ENCODE measurements at places on chromosomes 5 and 9.

DNA sequence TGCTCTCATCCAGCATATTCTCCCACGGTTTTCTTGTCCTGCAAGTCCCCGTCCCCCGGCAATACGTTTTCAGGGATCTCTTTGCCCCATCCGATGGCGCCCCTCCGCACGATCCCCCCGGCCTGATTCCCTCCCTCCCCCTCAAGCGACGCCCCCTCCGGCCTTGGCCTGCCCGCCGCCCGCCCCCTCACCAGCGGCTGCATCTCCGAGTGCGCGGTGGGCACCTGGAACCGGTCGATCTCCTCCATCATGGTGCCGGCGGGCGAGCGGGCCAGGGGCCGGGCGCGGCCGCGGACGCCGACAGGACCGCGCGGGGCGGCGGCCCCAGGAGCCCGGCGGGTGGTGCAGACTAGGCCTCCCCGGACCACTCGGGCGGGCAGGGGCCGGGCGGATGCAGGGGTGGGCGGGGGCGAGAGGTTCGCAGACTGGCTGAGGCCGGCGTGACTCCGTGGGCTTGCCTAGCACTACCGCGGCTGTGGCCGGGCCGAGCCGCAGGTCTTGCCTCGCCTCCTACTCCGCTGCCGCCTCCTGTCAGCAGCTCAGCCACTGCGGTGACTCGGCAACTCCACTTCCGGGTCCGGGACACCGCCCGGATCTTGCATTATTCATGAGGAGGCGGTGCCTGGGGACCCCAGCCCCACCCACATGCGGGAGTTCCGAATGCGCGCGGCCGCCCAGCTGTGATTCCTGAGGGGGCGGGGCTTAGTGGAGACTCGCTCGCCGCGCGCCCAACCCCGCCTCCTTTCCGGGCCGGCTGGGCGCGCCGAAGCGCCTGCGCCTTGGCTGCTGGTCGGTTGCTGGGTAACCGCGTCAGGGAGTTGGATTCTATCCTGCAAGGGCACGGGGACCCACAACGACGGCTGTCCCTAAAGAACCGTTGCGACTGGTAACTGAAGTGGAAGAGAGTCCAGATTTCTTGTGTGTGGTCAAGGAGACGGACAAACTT is at the start of the genes DNAI1 and FAM219A:
Gene DNAI1, plus strand, starts transcription at position 793 of the 946 bp plus-strand sequence. CDS start 201 bp downstream, outside the sequence.
Gene FAM219A, minus strand, starts transcription at position 558 of the 946 bp plus-strand sequence. Its CDS starts 307 bp downstream, at position 251.
- DNase-seq = peak; percentile 99

DNA sequence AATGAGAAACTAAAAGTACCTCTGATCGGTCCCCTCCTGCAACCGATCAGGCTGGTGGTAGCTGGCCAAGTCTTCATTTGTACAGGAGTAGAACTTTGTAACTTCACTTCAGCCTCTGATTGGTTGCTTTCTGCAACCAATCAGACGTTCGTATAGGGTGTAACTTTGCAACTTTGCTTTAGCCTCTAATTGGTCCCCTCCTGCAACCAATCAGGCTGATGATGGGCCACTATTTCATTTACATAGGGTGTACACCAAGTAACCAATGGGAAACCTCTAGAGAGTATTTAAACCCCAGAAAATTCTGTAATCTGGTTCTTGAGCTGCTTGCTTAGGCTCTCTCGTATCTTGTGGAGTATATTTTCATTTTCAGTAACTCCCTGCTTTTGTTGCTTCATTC is 445.5 kb downstream of the MED10 start:
- no peak for DNase-seq

DNA sequence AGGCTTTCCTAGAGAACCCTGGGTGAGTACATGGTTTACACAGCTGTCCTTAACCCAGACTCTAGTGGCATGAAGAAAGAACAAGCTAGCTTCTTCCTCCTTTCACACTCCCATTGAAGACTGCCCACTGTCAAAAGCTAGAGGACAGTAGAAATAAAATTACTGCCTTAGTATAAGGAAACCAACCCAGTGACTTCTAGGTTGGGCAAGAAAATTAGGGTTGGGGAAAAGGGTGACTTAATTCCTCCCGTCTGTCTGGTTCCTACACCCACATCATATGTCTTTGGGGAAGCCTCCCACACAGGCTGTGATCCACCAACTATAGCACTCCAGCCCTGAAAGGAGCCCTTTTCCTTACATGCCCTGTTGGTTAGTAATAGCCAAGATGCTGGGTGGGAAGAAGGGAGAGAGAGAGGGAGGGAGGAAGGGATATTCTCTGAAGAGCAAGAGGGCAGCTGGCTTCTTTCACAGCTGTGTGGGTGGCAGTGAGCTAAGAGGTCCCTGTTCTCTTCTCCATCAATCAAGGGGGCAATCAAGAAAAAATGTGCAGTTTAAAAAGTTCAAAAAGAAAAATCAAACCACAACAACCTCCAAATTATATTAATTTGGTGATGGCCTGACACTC is 21.7 kb downstream of the HBEGF start:
- no peak for DNase-seq

- no peak for DNase-seq
Observed at GRCh38 chr5:123351240-123351639, 72.0 kb downstream of the CEP120 start.

DNA sequence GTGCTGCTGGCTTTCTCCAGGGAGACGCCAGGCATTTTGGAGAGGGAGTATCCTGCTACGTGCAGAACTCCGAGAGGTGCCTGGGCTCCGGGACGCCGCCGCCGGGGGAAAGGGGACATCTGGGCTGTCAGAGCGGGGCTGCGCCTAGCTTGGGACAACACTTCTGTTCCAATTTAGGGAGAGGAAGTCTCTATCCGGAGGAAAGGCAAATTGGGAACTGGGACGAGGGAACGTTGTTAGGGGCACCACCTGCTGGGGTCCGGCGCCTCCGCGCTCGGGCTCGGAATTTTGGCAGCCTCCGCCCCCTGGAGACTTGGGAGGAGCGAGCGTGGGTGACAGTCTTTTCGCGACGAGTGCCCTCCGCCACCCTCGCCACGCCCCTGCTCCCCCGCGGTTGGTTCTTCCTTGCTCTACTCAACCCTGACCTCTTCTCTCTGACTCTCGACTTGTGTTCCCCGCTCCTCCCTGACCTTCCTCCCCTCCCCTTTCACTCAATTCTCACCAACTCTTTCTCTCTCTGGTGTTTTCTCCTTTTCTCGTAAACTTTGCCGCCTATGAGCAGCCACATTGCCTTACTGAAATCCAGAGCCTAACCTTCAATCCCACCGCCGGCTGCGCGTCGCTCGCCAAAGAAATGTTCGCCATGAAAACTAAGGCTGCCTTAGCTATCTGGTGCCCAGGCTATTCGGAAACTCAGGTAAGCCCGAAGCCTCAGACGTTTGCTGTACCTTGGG is 1.6 kb downstream of the TSLP start:
- DNase-seq = no peak

DNA sequence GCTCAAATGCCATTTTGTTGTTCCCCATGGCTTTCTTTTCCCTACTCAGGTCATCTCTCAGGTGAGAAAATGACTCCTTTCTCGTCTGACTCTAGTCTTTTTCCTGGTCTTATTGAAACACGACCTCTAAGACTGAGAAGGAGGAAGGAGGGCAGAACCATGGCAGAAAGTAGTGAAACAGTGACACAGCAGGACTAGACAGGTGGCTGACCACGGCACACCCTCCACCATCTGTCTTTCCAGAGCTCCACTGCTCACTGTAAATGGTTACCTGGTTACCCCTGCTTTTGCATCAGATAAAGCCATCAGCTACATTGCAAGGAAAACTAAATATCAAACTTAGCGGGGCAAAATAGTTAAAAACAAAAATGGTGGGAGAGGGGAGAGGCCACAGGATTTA is 30.9 kb downstream of the NR4A3 start:
- DNase-seq = no peak

DNA sequence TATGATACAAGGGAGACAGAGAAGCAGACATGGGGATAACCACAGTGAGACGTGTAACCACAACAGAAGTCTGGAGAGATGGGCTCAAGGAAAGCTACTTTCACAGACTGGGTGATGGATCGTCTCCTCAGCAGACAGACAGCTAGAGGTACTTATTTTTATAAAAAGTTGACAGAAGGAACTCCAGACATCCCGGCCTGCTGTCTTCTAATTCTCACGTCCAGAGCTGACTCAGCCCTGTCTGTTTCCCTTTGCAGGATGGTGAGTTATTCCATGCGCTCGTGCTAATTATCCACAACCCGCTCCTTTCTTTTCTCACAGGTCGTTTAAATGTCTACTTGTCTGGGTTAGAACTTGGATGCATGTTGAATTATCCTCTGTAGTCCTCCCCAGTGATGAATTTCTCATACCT is 304.5 kb downstream of the CWC27 start:
- DNase-seq = no peak

DNA sequence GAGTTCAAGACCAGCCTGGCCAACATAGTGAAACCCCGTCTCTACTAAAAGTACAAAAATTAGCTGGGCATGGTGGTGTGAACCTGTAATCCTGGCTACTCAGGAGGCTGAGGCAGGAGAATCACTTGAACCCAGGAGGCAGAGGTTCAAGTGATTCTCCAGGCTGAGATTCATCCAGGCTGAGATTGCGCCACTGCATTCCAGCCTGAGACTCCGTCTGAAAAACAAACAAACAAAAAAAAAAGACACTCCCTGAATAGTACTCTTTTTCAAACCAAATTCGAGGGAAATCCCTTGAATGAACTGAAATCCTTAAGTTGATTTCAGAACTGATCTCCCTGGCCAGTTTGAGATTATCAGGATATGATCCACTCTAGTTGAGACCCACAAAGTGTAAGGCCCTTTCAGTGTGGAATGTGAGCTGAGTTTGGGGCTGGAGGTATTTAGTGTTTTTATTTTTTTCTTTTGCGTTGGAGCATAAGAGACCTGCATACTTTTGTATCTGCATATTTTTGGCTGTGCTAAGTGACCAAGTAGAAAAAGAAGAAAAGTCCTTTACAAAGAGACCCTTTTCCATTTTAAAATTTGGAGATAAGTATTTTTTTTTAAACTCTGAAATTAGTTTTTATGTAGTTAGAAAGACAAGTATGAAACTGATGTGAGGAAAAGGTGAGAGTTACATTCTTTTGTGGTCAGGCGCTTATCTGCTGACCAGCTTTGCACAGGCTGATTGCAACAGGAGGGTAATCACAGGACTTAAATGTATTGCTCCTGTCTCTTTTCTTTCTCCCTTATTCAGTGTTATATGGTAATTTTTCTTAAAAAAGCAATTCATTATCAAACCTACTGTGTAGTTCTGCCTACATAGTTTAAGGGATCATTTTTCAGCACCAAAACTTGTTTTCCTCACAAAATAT is 42.9 kb downstream of the TMEFF1 start:
- no peak for DNase-seq

GRCh38 chr9:129945314-129945713 is 97.7 kb downstream of the FNBP1 start:
- DNase-seq = no peak
